ENCODE measurements at places on chromosomes 12 and 14.

GRCh38 chr14:105128059-105128458 is 40.5 kb downstream of the JAG2 start:
- DNase-seq = no peak

GRCh38 chr14:50242096-50242495 is 10.7 kb upstream of the SOS2 start:
- no peak for DNase-seq

GRCh38 chr14:22185191-22185590 is 403.8 kb downstream of the DAD1 start:
- DNase-seq = no peak

- DNase-seq = no peak
Observed at GRCh38 chr12:130240831-130241590, 78.7 kb downstream of the FZD10 start.

DNA sequence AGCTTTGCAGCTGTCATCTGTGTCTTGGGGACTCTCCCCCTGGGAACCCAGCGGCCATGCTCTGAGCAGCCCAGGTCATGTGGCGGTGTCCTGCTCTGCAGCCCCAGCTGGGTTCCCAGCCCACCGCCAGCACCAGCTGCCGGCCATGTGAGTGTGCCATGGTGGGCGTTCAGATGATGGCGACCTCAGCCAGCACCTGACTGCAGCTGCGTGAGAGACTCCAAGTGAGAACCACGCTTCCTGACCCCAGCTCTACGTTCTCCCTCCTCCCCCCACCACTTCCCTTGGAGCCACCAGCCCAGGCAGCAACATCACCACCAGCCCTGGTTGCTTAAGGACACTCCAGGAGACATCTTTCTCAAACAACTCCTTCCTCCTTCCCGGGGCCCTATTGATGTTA is 68.8 kb downstream of the SLC24A4 start:
- DNase-seq = no peak

DNA sequence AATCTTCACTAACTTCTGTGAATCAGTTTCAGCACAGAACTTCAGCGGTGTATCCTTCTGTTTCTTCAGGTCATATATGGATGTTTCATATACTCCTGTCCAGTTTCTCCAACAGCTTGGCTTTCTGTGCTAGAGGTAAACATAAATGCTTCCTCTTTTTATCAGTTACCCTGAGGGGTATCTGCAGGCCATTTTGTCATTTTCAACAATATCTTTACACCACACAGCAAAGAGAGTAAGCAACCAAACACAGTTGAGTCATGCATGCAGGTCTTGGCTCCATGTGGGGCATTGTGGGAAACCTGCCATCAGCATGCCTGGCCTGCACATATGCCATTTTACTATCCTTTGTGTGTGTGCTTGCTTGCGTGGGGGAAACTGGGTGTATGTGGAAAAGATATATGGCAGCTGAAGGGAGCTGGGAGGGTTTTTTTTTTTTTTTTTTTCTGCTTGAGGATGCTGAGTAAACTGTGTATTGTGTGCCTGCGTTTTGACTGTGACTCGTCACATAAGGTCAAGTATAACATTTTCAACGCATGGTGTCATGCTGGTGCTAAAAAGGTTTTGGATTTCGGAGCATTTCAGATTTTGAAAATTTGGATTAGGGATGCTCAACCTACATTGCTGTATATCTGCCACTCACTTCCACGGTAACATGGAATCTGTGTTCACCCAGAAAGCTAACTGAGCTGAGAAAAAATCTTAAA is 56.1 kb upstream of the YARS2 start:
- DNase-seq = no peak

DNA sequence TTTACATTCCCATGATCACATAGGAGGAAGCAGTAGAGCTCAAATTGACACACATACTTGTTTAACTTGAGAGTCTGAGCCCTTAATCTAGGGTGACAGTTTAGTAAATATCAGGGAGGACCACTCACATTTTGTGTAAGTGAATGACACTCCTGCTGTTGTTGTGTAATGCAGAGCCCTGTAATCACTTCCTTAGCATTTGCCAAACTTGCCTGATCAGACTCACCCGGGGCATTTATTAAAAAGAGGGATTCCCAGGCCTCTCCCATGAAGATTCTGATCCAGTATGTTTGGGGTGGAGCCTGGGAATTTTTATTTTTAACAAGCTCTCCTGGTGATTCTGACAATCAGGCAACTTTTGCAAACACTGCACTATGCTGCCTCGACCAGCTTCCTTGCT is 119.6 kb downstream of the NUAK1 start:
- no peak for DNase-seq
